Activated CD4-positive, alpha-beta T cell treated with anti-CD3 and anti-CD28 coated beads for 36 hours (primary cell): ENCODE measurements at places on chromosomes 1 and 21. TPM values are rescaled to one million over a fixed set of nuclear protein-coding genes. Genes with fewer than 3 reads are reported as not detected.
A peak's percentile ranks its signal among the peaks of the same experiment; 100 is the strongest.

GRCh38 chr1:84103197-84103992 lies 40.7 kb upstream of the PRKACB start:
- H3K27me3 ChIP-seq, result no peaks in the 10 kb centered on the region
- H3K4me1 ChIP-seq, result peaks cover 4% of the 10 kb centered on the region
- H3K36me3 ChIP-seq, result no peaks in the 10 kb centered on the region
- no peak overlapping the region for H3K4me3 ChIP-seq

DNA sequence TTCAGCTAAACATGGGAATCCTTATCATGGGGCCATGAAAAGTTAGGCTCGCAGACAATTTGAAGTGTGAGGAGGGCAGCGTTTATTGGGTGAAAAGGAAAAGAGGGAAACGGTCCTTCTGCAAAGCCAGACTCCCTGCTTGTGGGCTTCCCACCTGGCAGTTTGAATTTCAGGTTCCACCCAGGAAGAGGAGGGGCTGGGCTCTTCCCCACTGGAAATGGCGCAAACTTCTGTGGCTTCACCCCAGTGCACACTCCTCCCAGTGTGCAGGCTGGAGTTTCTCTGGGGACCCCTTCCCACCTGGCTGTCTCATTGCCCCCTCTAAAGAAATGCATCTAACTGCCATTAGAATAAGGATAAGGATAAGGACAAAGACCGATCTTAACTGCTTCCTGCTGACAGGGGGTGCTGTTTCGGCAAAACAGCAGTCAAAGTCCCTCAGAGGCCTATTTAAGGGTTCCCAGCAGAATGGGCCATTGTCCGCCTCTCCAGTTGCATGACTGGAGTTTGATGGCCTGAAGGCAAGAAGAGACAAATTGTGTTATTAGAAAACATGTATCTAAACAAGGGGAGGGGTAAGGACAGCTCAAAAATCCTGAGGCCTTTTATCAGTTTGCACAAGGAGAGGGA lies 20.4 kb downstream of the AIM2 start:
- peaks cover 74% of the 10 kb centered on the region for H3K36me3 ChIP-seq
- no peaks in the 10 kb centered on the region for H3K27me3 ChIP-seq
- peaks cover 32% of the 10 kb centered on the region for H3K4me1 ChIP-seq
- H3K27ac ChIP-seq, result peak overlapping the region; percentile 43
- no peak overlapping the region for H3K4me3 ChIP-seq
- no peak for DNase-seq

CLCA1 gene
- not detected for total RNA-seq

PTAFR gene
- 0.19 TPM for total RNA-seq

DNA sequence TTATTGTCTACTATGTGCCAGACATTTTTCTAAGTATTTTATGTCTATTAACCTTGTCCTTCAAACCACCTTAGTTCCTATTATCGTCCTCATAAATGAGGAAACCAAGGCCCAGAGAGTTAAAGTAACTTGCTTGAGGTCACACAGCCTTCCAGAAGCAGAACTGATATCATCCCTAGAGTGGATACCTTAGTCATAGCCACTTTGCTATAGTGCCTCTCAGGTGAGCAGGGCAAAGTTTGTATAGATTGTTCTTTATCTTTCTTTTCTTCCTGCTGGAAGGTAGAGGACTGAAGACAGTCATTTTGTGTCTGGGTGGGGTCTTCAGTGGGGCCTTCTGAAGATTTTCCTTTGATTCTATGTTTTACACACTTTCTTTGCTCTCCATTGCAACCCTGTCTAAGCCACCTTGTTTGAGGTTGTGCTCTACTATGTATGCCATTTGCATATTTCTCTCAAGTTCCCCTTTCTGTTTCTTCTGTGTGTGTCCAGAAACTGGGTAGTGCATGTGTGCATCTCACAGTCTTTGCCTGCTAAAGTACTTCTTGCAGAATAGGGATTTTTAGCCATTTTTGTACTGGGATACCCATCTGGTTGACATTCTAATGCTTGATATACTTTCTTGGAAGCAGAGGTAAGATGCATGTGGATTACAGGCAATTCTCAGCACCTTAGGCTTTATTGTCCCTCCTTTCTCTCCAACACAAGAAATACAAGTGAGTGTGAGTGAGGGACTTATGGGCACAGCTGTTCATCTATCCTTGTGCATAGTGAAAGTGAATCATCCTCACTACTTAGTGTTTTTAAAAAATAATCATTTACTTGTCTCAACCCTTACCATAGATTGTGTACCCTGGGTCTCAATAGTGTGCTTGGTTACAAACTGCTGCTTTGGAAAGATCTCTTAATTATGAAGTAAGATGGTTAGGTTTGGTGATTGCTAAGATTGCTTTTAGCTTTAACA lies 207.6 kb upstream of the HMCN1 start:
- no peak overlapping the region for H3K4me3 ChIP-seq
- DNase-seq, result no peak

GRCh38 chr1:30872948-30873263 lies 35.7 kb downstream of the SDC3 start:
- H3K4me3 ChIP-seq, result no peak overlapping the region
- H3K27me3 ChIP-seq, result peaks cover 6% of the 10 kb centered on the region
- H3K36me3 ChIP-seq, result no peaks in the 10 kb centered on the region
- H3K27ac ChIP-seq, result no peak overlapping the region
- DNase-seq, result no peak
- no peaks in the 10 kb centered on the region for H3K4me1 ChIP-seq

GRCh38 chr1:207311888-207312603 lies 9.4 kb upstream of the CD55 start:
- H3K27ac ChIP-seq, result no peak overlapping the region
- no peaks in the 10 kb centered on the region for H3K36me3 ChIP-seq

DNA sequence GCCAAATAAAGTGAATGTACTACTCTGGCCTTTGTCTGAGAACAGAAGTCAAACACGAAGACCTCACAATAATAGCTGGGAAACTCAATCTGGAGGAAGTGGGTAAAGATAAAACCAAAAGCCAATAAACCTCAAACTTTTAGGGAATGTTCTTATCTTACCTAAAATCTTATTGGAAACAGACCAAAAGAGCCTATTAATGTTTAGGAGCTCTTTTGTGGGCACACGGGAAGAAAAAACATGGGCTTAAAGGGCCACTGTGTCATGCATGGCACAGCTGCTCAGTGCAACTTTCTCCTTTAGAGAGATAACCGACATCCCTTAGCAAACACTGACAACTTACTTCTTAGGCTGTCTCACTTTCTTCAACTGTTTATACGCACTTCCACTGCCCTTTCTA lies 16.1 kb downstream of the EIF2B3 start:
- H3K4me1 ChIP-seq, result peaks cover 5% of the 10 kb centered on the region
- H3K4me3 ChIP-seq, result no peak overlapping the region
- DNase-seq, result no peak
- H3K27ac ChIP-seq, result no peak overlapping the region

DNA sequence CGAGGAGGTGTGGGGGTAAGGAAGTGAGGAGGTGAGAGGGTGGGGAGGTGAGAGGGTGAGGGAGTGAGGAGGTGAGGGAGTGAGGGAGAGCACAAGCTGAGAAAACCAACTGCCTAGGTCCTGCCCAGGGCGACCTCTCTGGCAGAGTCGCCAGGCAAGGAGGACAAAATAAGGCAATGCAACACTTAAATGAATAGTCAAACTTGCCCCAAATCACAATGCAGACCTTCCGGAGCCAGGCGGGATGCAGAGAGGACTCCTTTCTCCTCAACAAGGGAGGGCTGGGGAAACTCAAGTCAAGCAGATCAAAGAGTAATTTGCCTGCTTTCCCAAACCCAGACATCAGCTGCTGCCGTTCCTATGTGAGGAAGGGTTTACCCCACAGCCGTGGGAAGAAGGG lies 86.0 kb downstream of the CCDC185 start:
- H3K4me3 ChIP-seq, result no peak overlapping the region
- H3K27ac ChIP-seq, result no peak overlapping the region
- no peak for DNase-seq

- no peaks in the 10 kb centered on the region for H3K36me3 ChIP-seq
- no peak overlapping the region for H3K27ac ChIP-seq
- no peaks in the 10 kb centered on the region for H3K4me1 ChIP-seq
- H3K4me3 ChIP-seq, result no peak overlapping the region
- H3K27me3 ChIP-seq, result peaks cover 13% of the 10 kb centered on the region
Observed at GRCh38 chr1:219660666-219661463, 48.0 kb upstream of the ZC3H11B start.

DNA sequence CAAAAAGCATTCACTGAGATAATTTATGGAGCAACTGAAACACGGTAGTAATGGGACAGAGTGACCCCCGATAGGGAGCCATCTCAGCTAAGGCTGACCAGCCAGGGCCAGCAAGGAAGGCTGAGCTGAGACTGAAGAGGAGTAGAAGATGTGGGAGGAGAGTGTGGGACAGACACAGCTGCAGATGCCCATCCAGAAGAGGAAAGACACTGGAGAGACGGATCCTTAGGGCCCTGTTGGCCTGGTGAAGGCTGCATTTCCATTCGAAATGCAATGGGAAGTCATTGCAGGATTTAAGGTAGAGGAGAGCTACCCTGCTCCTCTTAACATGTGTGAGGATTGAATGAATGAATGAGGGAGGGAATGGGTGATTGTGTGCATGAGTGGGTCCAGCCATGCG lies 44.0 kb upstream of the LRP8 start:
- DNase-seq, result no peak
- H3K4me1 ChIP-seq, result peaks cover 19% of the 10 kb centered on the region
- H3K27ac ChIP-seq, result no peak overlapping the region
- H3K4me3 ChIP-seq, result no peak overlapping the region
- H3K27me3 ChIP-seq, result no peaks in the 10 kb centered on the region
